ENCODE measurements at places on chromosomes 1 and 21.

DNA sequence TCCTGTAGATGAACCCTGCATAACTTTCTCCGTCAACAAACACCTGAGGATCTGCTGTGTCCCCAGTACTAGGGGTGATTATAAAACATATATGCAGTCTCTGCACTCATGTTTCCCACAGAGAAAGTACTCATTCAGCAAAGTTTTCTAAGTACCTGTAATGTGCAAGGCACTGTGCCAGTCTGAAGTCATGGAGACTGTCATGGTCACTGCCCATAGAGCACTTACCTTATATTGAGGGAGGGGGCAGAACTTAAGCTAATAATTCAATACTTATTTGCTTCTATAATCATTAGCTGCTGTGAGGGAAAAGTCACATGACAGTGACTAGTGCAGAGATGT is 41.2 kb downstream of the MAP3K21 start:
- no peak for DNase-seq

GRCh38 chr1:162349635-162350330 is 26.9 kb downstream of the SPATA46 start:
- no peak for DNase-seq

- no peak for DNase-seq
These were observed 42.8 kb downstream of the DPH5 start for GRCh38 chr1:100982793-100983192.

DNA sequence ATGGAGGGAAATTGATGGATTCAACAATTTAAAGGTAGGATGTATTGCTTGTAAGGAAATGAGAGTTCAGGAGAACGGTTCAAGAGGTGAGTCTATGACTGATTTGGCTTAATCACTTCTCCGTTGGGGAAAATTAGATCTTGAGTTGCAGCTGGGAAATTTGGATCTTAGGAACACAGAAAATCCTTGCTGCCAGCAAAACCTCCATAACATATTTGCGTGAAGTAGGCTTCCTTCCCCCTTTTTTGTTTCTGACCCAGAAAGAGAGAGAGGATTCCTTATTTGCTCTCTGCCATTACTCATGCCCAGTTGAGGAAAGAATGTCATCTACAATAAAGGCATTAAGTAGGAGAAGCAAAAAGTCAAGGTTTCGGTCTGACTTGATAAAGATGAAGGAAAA is 73.5 kb upstream of the PDC start:
- no peak for DNase-seq

DNA sequence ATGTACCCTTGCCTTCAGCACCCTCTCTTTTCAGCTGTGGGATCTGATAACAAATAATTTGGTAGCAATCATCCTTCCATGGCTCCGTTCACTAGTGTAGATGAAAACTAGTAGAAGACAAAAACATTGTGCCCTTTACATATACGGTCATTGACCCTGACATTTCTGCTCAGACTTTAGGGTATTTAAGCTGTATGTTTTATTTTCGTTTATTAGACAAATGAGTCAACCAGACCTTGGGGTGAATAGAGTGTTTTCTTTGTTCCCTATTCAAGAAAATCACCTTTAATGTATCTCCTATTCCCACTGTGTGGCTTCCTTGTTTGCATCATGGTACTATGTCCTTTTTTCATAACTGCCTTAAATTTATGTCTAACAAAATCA is 187.3 kb downstream of the VAV3 start:
- no peak for DNase-seq

GRCh38 chr1:165807613-165808012 is 19.8 kb upstream of the UCK2 start:
- DNase-seq = no peak

DNA sequence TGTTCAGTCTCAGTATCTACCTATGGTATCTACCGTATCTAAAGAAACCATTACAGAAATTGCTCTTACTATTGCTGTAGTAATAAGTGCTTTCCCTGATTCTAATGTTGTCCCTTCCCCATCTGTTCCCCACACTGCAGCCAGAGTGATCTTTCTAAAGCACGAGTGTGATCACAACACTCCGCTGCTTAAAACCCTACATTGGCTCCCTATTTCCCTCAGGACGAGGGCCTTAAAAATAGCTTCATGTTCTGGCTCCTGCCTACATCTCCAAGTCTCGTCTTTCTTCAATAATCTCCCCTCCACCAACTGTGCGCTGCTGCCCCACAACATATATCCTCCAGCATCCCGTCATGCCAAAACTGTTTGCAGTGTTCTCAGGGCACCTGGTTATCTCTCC is 150.6 kb downstream of the SDCCAG8 start:
- no peak for DNase-seq

DNA sequence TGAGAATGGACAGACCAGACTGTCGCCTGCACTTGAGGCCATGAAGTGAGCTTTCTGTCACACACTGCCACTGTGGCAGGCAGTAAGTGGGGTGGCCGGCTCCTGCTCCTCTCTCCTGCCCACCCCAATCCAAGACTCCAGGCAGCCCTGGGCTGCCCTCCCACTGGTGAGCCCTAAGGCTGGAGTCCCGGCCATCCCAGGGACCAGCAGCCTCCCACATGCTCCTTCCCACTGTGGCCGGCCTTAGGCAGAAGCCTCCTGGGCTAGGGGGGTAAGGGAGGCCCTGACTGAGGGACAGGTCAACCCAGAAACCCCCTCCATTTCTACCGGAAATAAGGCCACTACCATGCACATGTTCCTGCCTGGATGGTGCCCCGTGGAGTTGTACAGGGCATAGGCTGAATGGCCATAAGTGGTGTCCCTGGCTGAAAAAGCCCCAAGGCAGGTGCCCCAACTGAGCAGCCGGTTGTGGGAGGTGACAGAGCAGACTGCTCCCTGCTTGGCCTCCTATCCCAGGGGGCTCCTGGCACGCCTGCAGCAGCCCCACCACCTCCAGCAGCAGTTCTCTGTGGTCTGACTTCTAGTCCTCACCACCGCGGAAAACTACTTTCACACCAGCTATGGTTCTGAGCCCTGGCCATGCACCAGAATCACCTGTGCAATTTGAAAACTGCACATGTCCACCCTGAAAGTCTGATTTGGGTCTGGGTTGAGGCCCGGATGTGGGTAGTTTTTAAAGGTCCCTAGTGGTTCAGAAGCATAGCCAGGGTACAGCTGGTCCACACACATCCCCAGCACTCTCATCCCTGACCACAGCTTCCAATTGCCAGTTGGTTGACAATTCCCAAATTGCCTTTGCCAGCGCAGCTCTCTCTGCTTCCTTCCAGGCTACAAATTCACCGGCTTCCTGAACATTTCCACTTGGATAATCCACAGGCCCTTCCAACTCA is 1.6 kb upstream of the ARTN start:
- DNase-seq = no peak

DNA sequence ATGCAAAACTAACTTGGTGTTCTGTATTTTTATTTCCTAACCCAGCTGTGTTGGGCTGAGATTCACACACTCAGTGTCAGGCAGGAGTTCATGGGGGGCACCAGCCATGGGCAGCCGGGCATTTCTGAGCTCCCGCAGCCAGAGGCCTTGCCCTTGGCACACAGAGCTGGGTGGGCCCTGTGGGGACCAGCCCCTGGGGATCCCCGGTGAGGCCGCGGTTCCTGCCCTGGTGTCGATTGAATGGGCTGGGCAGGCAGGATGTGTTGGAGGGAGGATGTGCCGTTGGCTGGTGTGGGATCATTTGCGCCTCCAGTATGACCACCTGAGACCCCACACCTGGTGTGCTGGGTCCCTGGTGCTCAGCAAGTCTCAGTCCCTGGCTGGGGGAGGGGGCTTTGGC is 91.0 kb downstream of the PRDM16 start:
- DNase-seq = no peak

DNA sequence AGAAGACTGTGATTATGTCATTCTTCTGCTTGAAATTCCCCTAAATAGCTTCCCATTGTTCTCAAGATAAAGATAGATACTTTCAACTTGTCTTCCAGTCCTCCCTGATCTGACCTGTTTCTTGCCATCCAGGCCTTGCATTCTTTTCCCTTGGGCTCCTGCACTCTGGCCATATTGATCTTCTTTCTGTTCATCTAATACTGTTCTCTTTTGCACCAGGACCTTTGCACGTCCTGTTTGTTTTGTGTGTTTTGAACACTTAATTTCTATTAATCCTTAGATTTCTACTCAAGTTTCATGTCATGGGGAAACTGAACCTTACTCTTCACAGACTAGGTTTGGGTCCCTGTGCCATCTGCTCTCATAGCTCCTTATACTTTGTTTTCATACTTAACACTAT is 65.1 kb downstream of the MAGI3 start:
- DNase-seq = no peak

DNA sequence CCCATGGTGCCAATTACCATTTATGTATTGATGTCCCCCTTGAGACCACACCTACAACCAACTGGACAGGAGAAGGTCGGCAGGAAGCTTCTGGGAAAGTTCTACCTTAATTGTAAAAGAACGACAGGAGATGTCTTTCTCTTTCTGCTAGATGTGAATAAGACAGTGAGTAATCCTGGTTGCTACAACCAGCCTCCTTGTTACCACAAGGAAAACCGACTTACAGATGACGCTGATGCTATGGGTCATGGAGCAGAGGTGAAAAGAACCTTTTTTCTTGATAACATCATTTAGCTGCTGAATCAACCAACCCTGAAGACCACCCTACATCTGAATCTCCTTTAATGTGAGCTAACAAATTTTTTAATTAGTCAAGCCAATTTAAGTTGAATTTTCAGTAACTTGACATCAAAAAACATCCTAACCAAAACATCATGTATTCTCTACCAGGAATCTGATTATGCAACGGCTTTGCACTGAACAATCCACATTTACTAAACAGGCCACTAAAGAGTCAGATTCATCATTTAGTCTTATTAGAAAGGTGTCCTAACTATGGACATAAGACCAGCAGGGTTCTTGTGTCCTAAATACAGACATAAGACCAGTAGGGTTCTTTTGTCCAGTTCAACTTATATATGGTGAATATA is 23.0 kb downstream of the RGS2 start:
- no peak for DNase-seq

DNA sequence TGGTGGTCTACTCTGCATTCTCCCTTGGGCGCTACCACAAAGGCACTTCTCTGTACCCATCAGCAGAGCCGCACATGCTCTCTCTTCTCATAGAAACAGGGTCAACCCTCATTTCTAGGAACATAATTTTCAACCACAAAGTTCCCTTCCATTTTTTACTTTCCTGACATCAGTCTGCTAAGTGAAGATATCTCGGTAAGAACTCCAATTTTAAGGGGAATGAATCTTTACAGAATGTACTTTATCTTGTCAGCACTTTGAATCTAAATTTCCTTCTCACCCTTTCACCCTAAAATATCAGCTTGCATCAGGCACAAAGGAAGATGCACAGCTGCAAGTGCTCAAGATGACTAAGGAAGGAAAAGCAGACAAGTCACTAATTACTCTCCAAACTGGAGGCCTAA is 545.9 kb downstream of the SMYD3 start:
- no peak for DNase-seq

GRCh38 chr1:15678578-15678977 is 5.5 kb upstream of the PLEKHM2 start:
- no peak for DNase-seq

- DNase-seq = no peak
These were observed 35.6 kb downstream of the NGF start for GRCh38 chr1:115302390-115302961.

DNA sequence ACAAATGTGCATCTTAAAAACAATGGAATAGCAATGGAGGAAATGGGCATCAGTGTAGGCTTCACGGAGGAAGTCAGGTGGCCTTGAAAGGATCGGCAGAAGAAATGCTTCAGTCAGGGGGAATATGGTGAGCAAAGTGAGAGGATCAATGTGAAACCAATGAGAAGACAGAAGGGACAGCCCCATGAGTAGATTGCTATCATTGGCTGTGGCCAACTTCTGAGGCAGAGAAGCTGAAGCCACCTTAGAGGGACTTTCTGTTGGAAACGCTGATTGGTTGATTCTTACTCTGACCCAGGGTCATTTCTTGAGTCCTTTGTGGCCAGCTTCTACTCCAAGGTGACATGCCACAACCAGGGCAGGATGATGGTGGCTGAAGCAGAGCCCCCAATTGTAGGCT is 130.7 kb upstream of the ZNF648 start:
- no peak for DNase-seq

Measured in type B pancreatic cell (in vitro differentiated cells).